Occipital lobe (tissue), 3 donors: ENCODE measurements at places on chromosomes 3 and 15. TPM values are rescaled to one million over a fixed set of nuclear protein-coding genes. Genes with fewer than 3 reads are reported as not detected.

Gene UROC1
- not detected for total RNA-seq

Gene RASGRP1
- 20.4 TPM for total RNA-seq

Gene TCAIM
- total RNA-seq, result 60.5 TPM

GRCh38 chr3:169863458-169863899, 6.3 kb downstream of the LRRC31 start:
- DNase-seq, result peak; percentile 32

DNA sequence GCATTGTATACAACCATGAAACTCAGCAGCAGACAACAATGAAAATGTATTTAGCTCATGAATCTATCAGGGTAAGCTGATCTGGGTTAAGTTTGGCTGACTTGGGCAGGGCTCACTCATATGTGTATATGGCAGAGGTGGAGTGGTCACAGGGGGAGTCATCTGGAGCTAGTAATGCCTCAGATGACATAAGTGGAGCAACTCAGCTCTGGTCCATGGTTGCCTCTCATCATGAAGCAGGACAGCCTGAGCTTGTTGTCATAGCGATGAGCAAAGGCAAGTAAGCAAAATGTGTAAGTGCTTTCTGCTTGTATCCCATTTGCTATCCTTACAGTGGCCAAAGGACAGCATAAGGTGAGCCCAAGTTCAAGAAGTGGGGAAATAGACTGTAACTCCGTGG, 64.5 kb downstream of the ALCAM start:
- DNase-seq, result no peak

- DNase-seq, result no peak
These were observed 1091.0 kb downstream of the FHIT start for GRCh38 chr3:60160111-60160821.

DNA sequence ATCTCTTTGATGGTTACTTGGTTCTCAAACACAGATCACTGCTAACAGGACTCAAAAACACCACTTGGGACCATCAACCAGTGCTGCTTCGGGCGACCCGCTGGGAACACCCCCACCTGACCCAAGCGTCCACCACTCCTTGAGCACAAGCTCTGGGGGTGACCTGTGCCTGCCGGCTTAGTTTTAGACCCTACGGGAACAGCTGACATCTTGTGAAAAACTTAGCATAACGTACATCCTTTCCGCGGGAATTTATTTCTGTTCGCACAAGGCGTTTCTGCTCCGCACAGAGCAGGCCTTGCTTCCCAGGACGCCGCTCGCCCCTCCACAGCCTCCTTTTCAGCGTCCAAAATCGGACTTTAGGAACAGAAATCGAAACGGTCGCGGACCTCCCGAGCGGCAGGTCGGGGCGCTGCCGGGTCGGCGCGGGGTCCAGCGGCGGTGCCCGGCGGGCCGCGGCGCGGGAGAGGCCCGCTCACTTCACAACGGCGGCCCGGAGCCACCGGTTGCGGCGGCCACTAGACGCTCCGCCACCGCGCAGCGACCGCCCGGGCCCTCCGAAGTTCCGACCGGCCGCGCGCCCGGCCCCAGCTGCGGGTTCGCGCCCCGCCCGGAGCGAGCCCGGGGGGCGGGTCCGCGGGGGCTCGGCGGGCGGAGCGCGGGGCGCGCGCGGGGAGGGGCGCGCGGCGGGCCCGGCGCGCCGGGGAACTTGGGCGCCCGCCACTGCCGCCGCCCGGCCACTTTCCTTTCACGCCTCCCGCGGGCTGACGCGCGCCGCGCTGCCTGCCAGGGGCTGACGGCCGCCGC, 959 bp downstream of the SFMBT1 start:
- peak; percentile 11 for DNase-seq
